ENCODE measurements at places on chromosomes 4 and X. TPM values are rescaled to one million over a fixed set of nuclear protein-coding genes. Genes with fewer than 3 reads are reported as not detected.

DNA sequence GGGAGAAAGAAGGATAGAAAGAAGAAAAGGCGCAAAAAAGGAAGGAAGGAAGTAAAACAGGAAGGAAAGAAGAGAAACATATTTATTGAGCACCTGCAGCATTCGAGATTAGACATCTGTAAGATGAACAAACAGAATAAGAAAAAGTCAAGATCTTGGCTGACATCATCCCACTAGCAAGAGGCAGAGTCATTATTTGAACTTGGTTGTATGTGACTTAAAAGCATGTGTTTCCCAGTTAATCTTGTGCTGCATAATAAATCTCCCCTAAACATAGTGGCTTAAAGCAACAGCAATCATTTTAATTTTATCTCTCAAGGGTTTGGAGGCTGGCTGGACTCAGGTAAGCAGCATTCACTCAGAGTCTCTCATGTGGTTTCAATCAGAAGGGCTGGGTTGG lies 38.5 kb upstream of the COX7B2 start:
- no peak for DNase-seq

DNA sequence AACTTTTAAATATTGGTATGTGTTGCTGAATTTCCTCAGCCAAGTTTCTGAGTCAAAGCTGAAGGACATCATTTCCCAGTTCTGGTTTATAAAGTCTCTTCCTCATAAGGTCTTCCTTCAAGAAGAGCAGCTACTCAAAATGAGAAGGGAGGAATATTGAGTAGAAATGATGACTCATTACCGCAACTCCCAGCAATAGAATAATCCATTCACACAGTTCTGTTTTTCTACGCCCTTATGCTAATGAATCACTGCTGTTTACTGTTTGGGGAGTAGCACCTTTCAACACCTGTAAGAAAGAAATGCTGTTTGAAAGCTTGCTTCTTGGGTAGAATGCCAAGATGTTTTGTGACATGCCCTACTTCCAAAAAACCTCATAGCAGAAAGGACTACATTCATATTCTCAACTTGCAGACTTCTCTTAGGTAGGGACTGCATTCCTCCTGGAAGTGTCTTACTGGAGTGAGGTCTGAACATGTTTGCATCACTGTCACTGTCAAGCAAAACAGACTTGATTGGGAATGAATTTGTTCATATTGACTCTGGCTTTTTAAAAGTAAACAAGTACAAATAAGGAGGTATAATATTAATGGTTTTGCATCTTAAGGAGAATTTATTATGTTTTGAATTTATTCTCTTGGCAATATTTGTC lies 147.2 kb upstream of the BANK1 start:
- no peak for DNase-seq

GRCh38 chr4:137955595-137955994 lies 286.6 kb downstream of the SLC7A11 start:
- DNase-seq, result no peak

DNA sequence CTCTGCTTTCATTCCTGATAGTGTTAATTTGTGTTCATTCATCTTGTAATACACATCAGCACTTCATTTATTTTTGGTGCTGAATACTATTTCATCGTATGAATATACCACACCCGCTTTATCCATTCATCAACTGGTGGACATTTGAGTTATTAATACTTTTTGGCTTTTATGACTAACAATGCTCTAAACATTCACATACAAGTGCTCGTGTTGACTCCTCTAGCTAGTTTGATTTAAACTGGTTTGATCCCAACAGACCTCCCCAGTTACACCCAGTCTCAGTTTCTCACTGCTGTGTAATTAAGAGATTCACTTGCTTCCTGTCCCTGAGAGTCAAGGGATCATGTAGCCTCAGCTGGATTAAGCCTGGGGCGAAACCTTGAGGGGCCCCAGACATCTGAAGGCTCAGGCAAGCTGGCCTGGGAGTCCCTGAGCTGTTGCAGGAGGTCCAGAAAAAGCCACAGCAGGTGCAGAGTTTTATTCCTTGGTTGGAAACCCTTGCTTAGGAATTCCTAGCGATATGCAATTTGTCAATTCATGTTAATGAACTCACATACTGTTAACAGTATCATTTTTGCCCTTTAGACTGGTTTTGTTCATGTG lies 52.8 kb upstream of the CLDN24 start:
- DNase-seq, result no peak

- DNase-seq, result no peak
Observed at GRCh38 chrX:123322536-123322935, 138.5 kb downstream of the GRIA3 start.

- no peak for DNase-seq
Observed at GRCh38 chrX:105190252-105190853, 30.1 kb downstream of the TEX13A start.

DNA sequence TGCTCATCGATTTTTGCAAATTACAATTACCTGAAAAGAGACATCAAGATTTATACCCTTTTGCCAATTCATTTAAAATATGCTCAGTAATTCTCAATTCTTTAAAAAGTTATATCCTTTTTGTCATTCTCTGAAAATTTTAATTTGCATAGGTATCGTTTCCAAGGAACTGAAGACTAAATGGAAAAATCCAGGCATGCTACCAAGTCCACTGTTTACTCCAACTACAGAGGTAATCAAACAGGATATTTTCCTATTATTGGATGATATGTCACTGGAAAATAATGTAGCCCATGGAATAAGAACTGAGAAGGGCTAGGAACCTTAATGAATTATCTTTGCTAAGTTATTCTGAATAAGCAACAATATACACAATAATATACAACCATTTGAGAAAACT lies 132.7 kb downstream of the THOC2 start:
- DNase-seq, result no peak

GRCh38 chr4:133152831-133153481 lies 3.9 kb downstream of the PCDH10 start:
- DNase-seq, result no peak

GRCh38 chr4:118867311-118868067 lies 21.2 kb upstream of the SYNPO2 start:
- no peak for DNase-seq

- DNase-seq, result no peak
Observed at GRCh38 chr4:2354760-2355159, 63.7 kb downstream of the ZFYVE28 start.

Gene DNAJB14
- total RNA-seq, result 20.6 TPM

Gene GLRA3
- not detected for total RNA-seq

Gene SYP
- total RNA-seq, result 1.0 TPM

Gene MOSPD2
- total RNA-seq, result 10.3 TPM

Gene ABCG2
- total RNA-seq, result 0.21 TPM

Gene GIMD1
- not detected for total RNA-seq

Gene CRMP1
- 15.4 TPM for total RNA-seq

Gene NAT8L
- total RNA-seq, result 9.0 TPM

Gene MAGEA9B
- 0.17 TPM for total RNA-seq
